Left hindlimb (tissue), 1 donor: ENCODE measurements at places on chromosomes 5 and 9.

- no peak for DNase-seq
These were observed 355.0 kb downstream of the EBF1 start for GRCh38 chr5:158744680-158745079.

- DNase-seq = no peak
These were observed 12.1 kb downstream of the LRSAM1 start for GRCh38 chr9:127463382-127463781.

DNA sequence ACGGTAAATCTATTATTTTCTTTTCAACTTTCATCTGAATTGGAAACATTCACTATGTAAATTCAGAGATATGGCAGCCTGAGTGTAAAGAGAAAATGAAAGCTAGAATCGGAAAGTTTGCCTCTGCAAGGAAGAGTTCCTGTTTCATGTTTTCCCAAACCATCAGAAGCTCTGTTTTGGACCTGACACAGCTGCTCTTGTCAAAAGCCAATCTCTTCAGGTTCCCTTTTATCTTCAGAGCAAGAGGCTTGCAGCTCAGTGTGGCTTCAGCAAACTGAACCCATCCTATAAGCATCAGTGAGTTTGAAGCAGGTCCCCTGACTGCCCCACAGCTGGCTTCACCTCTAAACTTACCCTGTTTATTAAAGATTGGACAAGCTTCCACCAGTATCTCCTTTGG lies 1099.7 kb downstream of the DTWD2 start:
- no peak for DNase-seq

- no peak for DNase-seq
These were observed 2.2 kb upstream of the EXOSC3 start for GRCh38 chr9:37787059-37787458.

DNA sequence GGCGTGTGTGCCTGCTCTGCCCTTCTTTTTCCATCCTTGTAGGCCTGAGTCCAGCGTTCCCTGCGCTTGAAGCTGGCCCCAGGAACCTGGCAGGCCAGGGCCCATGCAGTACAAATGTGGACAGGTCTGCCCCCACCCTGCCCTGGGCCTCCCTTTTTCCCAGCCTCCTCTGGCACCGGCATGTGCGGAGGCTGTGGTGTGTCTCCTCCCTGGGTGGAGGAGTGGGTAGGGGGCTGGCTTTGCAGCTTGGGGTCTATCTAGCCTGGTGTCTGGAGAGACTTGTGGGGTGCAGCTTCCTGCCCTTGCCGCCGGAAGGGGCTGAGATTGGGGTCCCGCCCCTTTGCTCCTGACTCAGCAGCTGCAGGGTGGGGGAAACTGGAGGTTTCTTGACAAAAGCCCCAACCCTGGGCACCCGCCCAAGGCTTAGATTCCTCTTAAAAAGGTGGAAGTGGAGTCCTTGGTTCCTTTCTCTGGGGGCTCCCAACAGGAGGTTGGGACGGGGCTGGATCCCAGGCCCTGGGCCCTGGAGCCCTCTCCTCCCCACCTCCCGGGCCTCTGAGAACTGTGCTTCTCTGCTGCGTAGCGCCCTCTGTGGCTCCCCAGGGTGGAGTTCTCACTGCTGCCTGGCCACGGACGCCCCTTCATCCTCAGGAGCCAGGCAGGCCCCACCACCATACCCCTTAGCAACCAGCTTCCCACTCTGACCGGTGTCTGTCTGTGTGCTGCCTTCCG lies 18.0 kb downstream of the RXRA start:
- DNase-seq = no peak
